GM13976 (cell line): ENCODE measurements at places on chromosomes 11 and 22.
A peak's percentile ranks its signal among the peaks of the same experiment; 100 is the strongest.

DNA sequence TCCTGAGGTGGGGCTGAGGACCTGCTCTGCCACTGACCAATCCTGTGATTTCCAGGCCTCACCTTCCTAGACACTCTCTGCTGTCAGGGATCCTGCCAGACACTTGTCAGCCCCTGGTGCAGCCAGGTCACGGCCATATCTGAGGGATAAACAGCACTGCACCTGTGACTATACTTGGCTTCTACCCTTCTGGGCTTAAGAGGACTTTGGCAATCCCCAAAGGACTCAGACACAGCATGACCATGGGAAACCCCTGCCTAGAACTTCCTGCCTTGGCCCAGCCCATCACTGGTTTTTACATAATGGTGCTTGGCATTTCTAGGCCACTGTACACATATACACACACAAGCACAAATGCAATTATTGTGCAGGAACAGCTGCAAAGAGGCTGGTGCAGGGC lies 11.6 kb upstream of the OLFML1 start:
- DNase-seq, result peak; percentile 46

GRCh38 chr11:119376197-119376847 lies 5.2 kb downstream of the USP2 start:
- DNase-seq, result no peak

DNA sequence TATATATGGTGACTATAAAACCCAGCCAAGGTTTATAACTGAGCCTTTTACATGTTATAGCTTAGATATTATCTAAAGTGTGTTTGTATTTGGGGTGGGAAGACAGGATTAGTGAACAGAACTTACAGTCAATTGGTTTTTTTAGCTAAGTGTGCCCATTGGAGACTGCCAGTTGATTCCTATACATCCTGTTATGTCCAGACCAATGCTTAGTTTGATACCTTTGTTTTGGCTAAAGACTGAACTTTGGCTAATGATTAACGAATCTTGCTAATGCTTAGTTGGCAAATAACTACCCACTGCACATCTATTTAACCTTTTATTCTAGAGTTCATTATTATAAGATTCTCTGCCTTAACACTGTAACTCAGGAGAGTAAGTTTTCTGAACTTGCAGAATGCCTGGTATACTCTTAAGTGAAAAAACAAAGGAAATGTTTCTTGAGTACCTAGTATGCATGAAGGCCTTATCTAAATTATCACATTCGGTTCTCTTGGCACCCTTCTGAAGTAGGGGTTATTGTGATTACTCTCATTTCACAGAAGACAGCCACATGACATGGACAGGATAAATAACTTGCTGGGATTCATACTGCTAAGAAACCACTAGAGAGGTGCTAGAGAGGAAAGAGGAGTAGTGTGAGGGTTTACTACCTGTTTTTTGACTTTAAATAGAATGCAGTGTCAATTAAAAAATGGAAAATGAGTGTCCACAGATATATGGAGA lies 54.0 kb downstream of the KREMEN1 start:
- DNase-seq, result no peak

- DNase-seq, result no peak
These were observed 1456.5 kb downstream of the TBC1D22A start for GRCh38 chr22:48218889-48219420.

DNA sequence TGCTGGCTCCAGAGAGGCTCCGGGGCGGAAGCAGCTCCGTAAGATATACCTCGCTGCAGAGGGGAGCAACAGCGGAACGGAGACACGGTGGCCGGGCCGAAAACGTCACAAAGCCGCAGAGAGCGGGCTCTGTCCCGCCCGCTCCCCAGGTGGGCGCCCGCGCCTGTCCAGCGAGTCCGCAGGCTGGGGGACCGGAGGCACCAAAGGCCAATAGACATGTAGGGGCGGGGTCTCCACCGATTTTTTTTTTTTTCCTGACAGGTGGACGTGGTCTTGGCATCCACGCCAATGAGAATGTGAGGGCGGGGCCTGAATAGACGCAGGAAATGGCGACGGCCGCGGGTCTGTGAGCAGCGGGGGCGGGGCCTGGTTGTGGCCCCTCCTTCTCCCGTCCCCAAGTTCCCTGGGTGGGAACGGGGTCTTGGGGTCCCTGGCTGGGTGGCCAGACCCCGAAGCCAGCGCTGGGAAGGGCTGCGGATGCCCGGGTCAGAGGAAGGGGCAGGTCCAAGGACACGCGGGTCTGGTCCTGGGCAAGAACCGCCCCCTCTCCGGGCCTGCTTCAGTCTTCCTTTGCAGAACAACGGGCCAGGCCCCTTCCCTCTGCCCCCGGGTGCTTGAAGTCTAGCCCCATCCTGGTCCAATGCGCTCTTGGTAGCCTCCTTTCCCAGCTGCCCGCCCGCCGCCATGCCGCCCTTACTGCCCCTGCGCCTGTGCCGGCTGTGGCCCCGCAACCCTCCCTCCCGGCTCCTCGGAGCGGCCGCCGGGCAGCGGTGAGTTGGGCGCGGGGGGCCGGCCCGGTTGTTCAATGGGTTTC lies at the start of gene DNAJC4:
Gene DNAJC4 (plus strand): TSS at position 378 of the 814 bp plus-strand sequence. CDS start 307 bp downstream, at position 685.
- DNase-seq, result peak; percentile 92
